ENCODE measurements at places on chromosomes 7 and 10.

GRCh38 chr10:124152139-124153022, 59.0 kb upstream of the CHST15 start:
- DNase-seq: no peak

GRCh38 chr7:158076215-158076614, 511.4 kb downstream of the PTPRN2 start:
- DNase-seq: no peak

- DNase-seq: no peak
Observed at GRCh38 chr7:42075418-42075817, 161.6 kb downstream of the GLI3 start.

- DNase-seq: no peak
Observed at GRCh38 chr7:88635149-88635548, 124.4 kb upstream of the ZNF804B start.

DNA sequence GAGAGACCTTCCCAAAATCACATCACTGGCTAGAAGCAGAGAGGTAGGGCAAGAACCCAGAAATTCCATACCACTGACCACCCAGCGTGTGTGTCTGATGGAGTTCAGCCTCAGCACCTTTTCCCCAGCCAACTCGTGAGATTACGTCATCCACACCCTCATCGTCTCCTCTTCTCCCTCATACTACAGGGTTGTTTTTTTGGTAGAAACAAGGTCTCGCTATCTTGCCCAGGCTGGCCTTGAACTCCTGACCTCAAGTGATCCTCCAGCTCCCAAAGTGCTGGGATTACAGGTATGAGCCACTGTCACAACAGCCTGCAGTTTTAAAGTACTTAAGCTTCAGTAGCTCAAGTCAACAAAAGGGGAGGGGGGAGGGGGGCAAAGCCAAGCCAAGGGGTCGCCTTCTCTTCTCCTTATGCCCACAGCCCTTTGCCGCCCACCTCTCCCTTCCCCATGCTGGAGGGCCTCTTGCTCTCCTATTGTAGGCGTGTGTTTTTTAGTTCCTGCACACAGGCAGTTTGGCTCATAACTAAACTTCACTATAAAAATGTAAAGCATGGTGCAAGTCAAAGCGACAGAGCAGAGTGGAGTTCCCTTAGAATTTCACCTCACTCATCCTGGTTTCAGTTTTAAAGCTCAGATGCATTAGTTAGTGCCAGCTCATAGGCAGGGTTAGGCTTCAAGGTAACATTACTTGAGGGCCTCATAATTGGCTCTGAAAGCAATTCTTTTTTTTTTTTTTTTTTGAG, 5.2 kb upstream of the PRDX3 start:
- no peak for DNase-seq

DNA sequence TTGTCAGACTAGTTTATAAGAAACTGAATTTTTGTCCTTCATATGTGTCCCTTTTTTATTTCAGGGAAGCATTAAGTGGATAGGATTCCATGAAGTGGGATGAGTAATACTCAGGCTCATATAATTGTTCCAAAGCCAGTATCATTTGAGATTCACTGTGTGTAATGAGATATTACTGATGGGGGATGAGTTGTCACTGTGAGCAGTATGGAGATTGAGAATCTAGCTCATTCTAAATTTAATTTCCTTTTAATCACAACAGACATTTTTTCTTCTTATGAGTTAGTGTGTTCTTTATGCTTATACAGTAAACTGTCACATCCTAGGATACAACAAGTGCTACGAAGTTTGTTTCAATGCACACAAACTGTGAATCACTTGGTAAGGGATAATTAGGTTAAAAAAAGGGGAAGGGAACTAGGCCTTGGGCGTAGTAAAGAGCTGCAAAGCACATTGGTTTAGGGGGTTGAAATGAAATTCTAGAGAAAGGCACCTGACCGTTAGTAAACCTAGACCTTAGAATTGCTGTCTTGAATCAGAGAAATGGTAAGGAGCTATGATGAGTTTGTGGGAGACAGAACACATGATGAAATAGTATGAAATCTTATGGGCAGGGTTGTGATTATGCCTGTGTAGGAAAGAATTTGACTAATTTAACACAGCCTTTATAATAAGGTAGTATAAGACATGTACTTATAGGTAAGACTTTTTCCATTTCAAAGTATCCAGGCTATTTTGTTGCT, 153.4 kb downstream of the MLLT10 start:
- DNase-seq: no peak

DNA sequence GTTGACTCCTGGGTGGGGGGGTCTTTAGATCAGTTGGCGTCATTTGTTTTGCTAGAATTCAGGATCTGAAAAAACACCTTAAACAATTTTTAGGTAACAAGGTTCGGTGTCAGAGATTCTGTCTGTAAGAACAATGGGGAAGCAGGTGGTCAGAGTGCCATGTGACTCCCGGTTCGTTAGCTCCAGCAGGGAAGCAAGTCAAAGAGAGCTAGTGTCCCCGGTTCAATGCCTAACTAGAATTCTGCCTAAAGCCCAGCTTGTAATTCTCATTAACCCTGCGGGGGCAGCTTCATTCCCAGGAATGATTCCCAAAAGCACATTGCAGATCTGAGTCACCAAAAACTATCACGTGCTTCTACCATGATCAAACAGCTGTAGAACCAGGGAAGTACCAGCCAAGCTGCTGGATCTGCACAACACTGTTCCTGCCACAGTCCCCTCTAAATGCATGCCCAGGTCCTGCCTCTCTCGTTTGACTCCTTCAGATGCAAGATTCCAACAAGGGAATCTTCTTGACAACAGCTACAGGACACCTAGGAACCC, 664.3 kb upstream of the CELF2 start:
- DNase-seq: no peak

DNA sequence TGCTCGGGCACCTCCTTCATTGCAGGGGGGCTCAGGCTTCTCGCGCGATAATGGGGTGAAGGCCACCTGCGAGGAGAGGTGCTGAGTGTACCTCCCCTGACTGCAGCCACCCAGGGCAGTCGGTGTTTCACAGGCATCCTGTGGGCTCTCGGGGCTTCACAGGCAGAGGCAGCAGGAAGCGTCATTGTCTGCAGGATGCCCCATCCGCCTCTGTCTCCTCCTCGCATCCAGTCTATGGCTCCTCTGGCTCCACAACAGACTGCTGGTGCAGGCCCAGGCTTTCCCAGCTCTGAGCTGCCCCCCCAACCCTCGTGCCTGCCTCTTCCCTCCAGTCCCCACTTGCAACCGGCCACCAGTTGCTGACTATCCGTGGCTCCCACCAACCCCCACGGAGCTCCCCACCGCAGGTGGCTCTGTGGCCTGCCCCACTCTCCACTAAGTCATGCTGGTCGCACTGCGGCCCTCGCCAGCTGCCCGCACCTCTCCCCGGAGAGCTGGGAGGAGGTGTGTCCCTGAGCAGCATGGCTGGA, 36.5 kb downstream of the CAMK2B start:
- DNase-seq: no peak

All from NCI-H1105 (cell line).